ENCODE measurements at places on chromosomes 1 and 21.

DNA sequence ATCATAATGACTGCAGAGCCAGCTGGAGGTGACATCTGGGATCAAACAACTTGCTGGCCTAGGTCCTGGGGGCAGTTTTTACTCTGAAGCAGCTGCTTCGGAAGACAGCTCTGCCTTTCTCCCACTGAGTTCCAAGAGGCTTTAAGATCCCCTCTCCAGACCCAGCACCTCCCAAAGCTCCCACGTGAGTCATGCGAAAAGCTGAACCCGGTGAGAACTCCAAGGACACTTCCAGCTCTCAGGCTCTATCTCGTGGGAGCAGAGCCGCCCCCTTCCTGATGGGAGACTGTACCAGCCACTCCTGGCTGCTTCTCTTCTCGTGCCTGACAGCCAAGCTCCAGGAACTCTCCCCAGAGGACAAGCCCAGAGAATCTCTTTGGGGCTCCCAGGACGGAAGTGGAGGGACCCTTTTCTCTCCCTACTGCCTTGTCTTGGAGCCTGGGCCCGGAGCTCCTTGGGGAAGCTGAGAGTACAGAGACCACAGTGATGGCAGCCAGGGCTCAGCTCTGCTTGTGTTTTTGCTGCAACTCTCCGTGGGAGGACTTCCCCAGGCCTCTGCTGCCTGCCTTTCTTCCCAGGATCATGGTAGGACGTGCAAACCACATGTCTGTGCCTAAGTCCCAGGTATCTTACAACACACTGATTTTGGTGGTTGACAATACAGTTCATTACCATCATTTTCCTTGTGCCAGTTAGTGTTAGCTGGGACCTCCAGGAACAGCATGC lies 40.6 kb downstream of the STUM start:
- DNase-seq: no peak

DNA sequence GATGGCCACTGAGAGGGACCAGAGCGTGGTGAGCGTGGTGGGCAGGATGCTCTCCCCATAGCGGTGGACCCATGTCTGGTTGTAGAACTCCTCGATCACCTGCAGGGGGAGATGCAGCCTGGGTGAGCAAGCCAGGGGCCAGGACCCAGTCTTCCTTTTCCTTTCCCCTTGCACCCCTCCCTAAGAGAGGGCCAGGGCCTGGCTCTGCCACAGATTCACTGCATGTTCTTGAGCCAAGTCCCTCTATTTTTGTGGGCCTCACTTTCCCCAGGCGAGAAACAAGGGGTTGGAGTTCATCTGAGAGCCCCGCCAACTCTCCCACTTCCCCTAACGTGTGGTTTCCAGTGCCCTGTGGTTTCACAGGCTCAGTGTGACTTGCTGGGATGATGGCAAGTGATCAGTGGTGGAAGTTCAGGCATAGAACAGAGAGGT lies 27.5 kb downstream of the SLC2A1 start:
- no peak for DNase-seq

DNA sequence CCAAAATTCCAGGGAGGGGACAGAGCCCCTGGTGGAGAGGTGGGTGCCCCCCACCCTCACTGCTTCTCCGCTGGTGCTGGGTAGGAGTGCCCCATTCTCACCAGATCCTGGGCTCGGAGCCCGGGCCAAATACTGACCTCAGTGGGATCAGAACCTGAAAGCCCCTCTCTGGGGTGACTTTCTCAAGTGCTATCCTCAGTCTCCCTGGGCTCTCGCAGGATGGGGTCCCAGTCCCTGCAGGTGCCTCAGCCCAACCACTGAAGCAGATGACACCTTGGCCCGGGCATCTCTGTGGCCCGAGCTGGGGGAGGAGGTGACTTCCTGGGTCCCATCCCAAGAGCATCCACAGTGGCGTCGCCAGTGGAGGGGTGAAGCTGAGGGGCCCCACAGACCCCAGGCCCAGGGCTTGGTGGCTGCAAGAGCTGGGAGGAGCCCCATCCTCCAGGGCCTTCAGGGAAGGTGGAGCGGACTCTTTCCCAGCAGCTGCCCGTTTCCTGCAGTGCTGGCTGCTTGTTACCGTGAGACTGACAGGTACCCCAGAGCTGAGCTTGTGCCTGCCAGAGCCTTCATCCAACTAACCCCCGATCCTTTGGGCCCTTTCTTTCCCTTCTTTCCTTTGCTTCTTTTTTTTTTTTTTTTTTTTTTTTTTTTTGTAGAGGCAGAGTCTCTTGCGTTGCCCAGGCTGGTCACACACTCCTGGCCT lies 3.9 kb upstream of the FNDC10 start:
- DNase-seq: no peak

DNA sequence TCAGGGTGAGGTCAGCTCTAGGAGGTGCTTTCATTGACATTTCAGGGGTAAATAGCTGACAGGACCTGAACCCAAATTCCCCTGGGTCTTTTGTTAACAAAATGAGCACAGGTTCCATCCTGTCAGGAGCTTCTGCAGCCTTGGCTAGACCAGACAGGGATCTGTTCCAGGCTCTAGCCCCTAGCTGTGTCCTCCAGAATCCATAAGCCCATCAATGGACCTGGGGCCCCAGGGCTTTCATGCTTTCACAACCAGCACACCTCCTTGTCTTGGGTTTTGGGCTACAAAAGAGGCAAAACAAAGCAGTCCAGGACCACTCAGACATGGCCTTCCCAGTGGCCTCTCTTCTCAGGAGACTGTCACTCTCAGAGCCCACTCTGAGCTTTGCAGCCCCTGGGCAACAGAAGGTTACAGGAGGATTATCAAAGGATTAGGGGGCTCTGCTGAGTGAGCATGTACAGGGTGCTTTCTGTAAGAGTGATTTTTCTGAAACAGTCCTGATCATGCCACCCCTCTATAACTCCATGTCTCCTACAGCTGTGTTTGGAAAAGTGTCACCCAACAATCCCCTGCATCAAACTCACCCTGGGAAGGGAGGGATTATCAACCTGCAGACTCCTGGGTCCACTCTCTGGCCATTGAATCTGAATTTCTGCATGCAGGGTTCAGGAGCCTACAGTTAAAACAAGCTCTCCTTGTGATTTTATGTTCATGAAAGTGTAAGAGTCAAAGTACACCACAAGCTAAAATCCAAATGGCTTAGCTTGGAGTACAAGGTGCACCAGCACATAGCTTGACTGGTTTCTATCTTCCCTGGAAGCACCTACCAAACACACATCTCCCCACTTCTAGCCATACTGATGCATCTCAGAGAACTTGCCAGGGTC lies 67.7 kb upstream of the GCLM start:
- no peak for DNase-seq

DNA sequence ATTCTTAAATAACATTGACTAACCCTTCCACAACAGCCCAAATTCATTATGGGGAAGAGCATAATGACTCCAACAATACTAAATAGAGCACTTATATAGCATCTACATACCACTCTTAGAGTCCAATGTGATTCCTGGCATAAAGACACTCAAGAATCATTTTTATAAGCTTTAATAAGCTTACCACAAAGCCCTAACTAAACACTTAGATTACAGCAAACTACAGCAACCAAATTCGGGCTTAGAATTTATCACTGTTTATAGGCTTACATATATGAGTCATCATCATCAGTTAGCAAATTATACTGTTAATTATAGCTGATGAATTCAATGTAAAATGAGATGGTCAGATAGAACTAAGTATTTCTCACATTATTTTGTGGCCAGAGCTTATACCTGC lies 7.3 kb downstream of the SCYL3 start:
- DNase-seq: no peak

GRCh38 chr1:240823357-240823756 lies 211.4 kb upstream of the GREM2 start:
- no peak for DNase-seq

- DNase-seq: no peak
Observed at GRCh38 chr21:34501716-34502115, 10.3 kb downstream of the KCNE1 start.

Data from stimulated activated CD4-positive, alpha-beta T cell treated with anti-CD3 and anti-CD28 coated beads, Interleukin-15, amount 100 ng/mL, for 1 hour (primary cell).